ENCODE measurements at places on chromosomes 16 and 17.

DNA sequence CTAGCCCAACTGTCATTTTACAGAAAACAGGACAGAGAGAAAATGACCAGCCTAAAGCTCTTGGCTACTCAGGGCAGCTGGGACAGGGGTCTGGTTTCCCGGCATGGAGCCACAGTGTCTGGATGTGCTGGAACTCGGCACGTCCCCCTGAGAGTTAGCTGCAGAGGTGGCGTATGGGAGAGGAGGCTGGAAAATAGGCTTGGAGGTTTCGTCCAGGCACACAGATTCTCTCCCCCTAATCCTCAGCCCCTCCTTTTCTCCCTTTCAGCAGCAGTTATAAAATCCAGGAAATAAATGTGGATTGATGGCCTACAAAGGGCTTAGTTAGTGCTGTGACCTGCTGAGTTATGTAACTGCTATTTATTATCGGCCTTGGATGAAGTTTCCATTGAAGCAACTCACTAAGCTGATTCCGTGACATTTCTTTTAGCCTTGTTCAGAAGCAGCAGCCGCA is 89.5 kb upstream of the TOB1 start:
- peaks cover 55% of the 10 kb centered on the region for H3K4me1 ChIP-seq
- no peak overlapping the region for H3K4me3 ChIP-seq
- H3K27ac ChIP-seq, result peak overlapping the region; percentile 82
- no peak for DNase-seq

- no peaks in the 10 kb centered on the region for H3K27me3 ChIP-seq
- DNase-seq, result no peak
- no peak overlapping the region for H3K4me3 ChIP-seq
Observed at GRCh38 chr17:72092710-72093322, 28.0 kb upstream of the SOX9 start.

DNA sequence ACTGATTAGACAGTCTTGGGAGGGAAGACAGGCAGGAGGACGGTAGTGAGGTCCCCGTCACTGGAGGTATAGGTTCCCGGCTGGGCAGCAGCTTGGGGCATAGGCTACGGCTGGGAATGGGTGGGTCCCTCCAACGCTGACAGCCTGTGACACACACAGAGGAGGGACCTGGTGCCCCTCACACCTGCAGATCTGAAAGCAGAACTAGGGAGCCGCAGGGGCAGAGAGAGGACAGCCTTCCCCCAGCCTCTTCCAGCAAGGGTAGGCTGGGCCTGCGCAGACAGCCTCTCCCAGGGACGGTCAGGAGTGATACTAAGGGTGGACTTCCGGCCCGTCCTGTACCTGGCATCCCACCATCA is 2.0 kb downstream of the P2RX1 start:
- no peak overlapping the region for H3K27ac ChIP-seq
- H3K27me3 ChIP-seq, result no peaks in the 10 kb centered on the region
- H3K36me3 ChIP-seq, result no peaks in the 10 kb centered on the region
- DNase-seq, result no peak
- no peak overlapping the region for H3K4me3 ChIP-seq

GRCh38 chr17:82056729-82057621 is 5.3 kb downstream of the GPS1 start:
- peaks cover 23% of the 10 kb centered on the region for H3K4me1 ChIP-seq
- H3K4me3 ChIP-seq, result no peak overlapping the region
- H3K27me3 ChIP-seq, result no peaks in the 10 kb centered on the region

GRCh38 chr16:54160939-54161897 is 125.4 kb downstream of the IRX3 start:
- H3K36me3 ChIP-seq, result no peaks in the 10 kb centered on the region
- H3K27ac ChIP-seq, result no peak overlapping the region
- no peak overlapping the region for H3K4me3 ChIP-seq

DNA sequence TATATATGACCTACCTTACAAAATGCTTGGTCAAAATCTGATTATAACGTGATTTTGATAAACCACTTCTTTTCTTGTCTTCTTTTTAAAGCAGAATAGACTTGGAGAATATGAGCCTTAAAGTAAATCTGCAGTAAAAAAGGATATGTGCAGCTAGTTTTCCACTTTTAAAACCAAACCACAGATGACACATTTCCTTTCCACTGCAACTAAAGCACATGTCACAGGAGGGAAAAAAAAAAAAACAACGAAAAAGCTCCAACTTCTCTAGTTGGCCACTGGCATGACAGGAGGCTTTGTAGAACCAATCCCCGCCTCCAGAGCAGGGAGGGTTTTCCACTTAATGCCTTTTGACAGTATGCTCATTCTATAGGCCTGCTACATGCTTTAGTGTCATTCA is at the start of gene EVI2A:
TSS of gene EVI2A (minus strand) at position 142 of the 400 bp plus-strand sequence. CDS start 2,609 bp downstream, outside the sequence.
- H3K27ac ChIP-seq, result peak within 1 kb of the TSS; percentile 28
- peaks cover 8% of the 10 kb centered on the region for H3K4me1 ChIP-seq
- no peaks in the 10 kb centered on the region for H3K27me3 ChIP-seq

DNA sequence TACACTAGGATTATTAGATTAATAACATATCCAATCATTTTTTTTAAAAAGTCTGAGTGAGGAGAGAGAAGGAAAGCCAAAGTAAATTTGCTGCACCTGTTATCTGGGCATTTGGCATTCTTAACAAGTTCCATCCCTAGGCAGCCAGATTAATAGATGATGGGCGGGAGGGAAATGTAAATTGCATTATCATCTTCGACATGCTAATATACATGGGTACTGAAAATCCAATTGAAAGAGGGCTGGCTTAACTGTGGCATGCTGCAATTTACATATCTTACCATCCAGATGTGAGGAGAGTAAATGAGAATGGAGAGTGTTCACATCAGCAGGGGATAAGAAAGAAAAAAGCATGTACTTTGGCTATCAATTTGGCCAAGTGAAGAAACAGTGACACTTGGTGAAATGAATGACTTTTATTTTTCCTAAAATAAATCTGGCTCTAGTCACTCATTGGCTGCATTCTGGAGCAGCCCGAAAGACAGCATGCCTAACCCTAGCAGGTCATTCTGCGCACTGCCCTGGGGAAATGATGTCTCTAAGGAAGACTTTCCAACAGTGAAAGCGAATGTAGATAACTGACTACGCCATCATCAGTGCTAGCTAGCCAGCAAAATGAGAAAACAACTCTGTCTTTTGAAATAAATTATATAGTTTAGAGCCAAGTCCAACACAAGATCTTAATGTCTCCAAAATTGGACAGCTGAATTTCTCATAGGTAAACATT is 57.9 kb downstream of the HYDIN start:
- peak; percentile 18 for DNase-seq
- H3K36me3 ChIP-seq, result no peaks in the 10 kb centered on the region
- peaks cover 7% of the 10 kb centered on the region for H3K4me1 ChIP-seq
- H3K4me3 ChIP-seq, result no peak overlapping the region
- H3K27ac ChIP-seq, result no peak overlapping the region

DNA sequence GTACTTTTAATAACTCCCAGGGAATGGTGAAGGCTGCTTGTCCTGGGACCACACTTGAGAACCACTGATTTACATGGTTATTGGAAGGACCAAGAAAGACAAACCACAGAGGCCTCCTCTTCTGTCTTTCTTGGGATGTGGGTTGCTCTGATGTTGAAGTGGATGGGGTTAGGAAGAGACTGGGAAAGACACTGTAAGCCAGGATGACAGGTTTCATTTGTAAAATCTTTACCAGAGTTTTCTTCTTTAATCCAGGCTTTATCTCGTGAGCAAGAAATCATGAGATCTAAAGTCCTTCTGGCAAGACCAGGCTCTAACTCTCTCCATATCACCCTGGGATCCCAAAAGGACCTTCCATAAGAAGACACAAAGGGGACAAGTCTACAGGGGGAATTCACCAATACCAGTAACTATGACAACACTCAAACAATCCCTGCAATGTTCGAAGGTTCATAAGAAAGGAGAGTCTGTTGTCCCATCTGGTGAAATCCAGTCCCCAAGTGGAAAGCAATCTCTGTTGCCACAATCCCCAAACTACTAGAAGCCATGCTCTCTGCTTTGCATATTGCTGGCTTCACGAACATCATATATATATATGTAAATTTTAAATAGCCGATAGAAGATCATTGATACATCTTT is 44.8 kb upstream of the CDRT4 start:
- H3K27me3 ChIP-seq, result no peaks in the 10 kb centered on the region
- peaks cover 13% of the 10 kb centered on the region for H3K36me3 ChIP-seq
- H3K4me3 ChIP-seq, result no peak overlapping the region
- DNase-seq, result no peak

GRCh38 chr16:25035494-25036405 is 20.6 kb upstream of the ARHGAP17 start:
- H3K27ac ChIP-seq, result no peak overlapping the region
- no peak for DNase-seq
- no peaks in the 10 kb centered on the region for H3K36me3 ChIP-seq
- no peak overlapping the region for H3K4me3 ChIP-seq
- peaks cover 19% of the 10 kb centered on the region for H3K4me1 ChIP-seq

- DNase-seq, result no peak
- no peaks in the 10 kb centered on the region for H3K36me3 ChIP-seq
- no peak overlapping the region for H3K27ac ChIP-seq
- H3K27me3 ChIP-seq, result peaks cover 69% of the 10 kb centered on the region
- H3K4me3 ChIP-seq, result no peak overlapping the region
- H3K4me1 ChIP-seq, result no peaks in the 10 kb centered on the region
Observed at GRCh38 chr16:764184-764750, 3.7 kb downstream of the MSLN start.

DNA sequence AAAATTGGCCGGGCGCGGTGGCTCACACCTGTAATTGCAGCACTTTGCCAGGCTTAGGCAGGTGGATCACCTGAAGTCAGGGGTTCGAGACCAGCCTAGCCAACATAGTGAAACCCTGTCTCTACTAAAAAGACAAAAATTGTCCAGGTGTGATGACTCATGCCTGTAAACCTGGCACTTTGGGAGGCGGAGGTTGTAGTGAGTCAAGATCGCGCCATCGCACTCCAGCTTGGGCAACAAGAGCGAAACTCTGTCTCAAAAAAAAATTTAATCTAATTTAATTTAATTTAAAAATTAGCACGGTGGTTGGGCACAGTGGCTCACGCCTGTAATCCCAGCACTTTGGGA is 1.6 kb upstream of the HBQ1 start:
- no peak for DNase-seq
- H3K27me3 ChIP-seq, result peaks cover 62% of the 10 kb centered on the region
- no peak overlapping the region for H3K4me3 ChIP-seq

Measured in left ventricle myocardium inferior (tissue), 1 donor.